ENCODE measurements at places on chromosomes 1 and 21.

DNA sequence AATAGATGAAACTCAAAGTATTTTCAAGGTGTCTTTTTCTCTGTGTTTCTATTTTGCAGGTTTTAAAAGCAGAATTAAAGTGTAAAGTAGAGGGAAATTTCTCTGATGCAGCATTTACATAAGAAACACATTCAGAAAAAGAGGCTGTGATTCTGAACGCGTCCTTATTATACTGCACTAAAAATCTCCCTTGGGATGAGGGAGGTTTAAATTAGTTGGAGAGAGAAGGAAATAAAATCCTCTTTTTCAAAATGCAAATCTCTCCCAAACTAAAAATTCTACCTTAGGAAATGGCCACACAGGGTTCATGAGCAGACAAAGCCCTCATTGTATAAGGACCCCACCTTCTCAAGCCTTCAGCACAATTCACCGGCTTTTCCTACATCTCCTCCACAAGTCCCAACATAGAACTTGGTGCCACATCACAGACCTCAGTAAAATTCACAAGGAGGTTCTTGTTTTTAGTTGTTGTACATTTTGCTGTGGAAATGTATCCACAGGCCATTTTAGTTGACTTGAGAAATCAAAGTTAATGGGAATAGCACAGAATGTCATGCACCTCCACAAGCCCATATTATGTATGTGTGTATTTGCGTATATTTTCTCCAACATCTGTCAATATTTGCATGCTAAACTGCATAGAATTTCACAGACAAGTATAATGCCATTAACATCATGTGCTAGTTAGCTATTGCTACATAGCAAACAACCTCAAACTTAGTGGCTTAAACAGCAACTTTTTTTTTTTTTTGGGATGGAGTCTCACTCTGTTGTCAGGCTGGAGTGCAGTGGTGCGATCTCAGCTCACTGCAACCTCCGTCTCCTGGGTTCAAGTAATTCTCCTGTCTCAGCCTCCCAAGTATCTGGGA lies 59.8 kb downstream of the MAB21L3 start:
- DNase-seq: no peak

DNA sequence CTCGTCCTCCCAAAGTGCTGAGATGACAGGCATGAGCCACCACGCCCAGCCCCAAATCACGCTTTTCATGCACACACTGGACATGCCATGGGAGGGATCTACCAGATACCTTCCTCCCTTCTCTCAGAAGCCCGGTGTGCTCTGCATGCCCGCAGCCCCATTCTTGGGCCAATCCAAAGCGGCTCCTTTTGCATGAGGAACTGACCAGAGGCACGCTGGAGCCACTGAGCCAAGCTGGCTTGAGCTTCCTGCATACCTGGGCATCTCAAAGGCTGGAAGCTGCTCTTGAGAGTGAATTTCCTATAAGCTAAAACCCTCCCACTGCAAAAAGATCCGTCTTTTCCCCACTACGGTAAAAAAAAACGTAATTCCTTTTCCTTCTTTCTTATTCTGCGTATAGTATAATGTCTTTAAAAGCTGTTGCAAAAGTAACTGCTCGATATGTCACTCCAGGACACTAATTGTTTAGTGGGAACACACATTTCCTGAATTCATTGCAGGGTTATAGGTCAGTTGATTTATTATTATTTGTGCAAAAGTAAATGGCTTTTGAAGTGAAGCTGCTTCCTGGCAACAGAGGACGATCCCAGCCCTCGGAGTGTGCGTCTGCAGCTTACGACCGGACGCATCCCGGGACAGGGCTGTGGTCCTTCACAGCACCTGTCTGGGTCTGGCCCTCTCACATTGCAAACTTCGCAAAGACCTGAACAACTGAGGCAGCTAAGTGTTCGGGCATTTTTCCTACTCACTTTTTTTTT lies 61.8 kb upstream of the ETS2 start:
- DNase-seq: no peak

GRCh38 chr1:26857473-26858060 lies 5.4 kb upstream of the SFN start:
- DNase-seq: no peak

DNA sequence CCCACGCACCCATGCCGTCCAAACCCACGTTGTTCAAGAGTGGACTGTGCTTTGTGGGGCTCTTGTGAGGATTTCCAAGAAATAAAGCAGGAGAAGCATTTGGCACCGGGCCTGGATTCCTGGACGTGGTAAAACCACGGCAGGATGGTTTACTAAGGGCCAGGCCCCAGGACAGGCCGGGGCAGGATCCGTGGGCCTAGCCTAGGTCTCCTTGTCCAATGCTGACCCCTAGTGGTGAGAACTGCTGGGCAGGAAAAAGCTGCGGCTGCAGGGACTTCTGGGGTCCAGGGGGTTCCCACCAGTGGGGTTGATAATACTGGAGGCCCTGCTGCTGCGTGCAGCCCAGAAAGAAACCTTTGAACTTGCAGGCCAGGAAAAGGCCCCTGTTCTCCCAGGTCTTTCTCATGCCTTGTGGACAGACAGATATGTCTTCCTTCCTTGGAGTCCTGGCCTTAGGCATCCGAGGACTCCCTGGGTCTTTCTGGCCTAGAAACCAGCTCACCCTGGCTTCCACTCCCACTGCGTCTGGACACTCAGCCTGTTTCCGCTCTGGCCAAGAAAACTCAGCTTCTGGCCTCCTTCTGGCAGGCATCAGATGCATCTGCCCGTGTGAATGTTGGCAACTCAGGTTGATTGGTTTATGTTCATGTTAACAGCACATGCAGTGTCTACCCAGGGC lies 106.9 kb upstream of the TMEM51 start:
- peak; percentile 42 for DNase-seq

DNA sequence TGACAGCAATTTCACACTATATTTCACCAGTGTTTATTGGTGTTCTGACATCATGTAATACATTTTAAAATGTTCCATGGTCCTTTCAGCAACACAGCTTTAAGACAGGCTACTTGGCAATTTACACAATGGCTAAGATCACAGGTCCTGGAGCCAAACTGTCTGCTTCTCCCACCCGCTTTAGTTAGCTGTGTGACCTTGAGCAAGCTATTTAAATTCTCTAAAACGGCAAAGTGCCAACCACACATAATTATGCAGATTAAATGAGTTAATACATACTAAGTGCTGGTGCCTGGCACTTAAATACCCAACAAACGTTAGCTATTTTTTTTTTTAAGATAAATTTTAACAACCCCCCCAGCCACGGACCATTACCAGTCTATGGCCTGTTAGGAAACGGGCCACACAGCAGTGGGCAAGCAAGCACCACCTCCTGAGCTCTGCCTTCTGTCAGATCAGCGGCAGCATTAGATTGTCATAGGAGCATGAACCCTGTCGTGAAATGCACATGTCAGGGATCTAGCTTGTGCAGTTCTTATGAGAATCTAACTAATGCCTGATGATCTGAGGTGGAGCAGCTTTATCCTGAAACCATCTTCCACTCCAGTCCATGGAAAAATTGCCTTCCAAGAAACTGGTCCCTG lies 26.9 kb downstream of the SOD1 start:
- DNase-seq: no peak

DNA sequence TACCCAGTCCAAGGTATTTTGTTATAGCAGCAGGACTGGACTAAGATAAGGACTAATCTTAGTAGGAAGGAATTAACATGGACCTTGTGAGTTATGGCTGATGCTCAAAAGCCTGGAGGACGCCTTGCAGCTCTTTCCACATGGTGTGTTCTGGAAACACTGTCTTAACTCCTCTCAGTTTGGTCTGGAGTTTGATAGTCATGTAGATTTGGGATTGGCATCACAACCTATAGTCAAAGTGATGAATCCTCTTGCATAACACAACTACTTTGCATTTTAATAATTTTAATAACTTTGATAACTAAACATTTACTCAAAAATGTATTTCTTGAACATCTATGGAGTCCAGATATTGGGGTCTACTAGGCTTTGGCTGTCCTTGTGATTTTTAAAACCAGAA lies 293.7 kb downstream of the KIF26B start:
- no peak for DNase-seq

- DNase-seq: no peak
These were observed 6.3 kb downstream of the SRSF11 start for GRCh38 chr1:70227439-70227838.

DNA sequence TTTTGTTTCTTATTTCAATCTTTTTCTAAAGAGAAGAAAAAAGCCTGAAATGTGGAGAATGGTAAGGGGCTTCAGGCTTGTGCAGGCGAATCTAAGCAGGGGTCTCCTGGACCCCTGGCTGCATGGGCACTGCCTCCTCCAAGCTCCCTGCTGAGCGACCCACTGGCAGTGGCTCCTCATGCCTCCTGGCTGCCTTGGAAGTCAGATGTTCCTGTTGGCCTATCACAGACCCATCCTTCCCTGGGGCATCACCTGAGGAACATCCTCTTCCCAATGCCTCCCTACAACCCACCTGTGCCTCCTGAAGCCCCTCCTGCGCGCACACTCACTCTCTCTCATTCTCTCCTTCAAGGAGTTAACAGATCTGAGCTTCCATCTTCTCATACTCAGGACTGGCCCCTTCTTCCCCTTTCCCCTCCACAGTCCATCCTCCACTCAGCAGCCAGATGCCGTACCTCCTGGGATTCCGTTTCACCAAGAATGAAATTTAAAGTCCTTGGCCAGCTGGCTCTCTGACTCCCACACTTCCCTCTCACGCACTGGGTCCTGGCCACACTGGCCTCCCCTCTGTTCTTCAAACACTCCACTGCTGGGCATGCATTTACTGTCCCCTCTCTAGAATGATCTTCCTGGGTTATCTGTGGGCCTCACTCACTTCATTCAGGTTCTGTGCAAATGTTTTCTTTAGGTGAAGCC lies 41.7 kb downstream of the AZIN2 start:
- DNase-seq: no peak

DNA sequence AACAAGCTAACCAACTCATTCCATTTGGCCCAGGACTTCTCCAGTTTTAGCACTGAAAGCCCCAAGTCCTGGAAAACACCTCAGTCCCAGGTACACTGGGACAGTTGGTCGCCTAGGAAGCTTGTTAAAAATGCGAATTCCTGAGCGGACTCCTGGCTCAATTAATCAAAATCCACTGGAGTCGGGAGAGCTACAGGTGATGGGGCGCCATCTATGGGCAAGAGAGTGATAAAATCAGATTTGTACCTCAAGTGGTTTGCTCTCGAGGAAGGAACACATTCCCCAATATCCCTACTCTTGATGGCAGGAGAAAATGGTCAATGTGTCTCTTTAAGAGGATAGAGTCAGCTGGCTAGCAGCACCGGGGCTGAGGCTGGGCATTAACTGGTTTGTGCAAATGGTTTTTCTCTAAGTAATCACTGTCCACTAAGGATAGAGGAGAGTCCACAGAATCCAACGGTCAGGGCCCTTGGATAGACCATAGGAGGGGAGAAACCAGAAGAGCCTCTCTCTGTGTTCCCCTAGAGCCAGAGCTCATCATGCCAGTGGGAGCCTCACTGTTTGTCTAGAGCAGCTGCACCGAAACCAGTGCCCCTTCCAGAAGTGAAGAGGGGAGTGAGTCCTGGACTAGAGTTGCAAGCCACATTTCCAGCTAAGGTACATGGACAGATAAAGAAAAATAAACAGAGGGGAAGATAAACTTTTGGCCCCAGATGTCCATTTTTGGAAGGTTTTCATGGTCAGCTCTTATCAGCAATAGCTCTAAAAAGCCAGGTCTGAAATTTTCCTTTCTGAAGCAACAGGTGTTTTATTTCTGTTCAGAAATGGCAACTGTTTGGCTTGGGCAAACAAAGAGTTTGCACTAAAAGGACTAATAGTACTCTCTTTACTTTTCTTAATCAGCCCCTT lies 148.5 kb downstream of the TENT5C start:
- peak; percentile 49 for DNase-seq

DNA sequence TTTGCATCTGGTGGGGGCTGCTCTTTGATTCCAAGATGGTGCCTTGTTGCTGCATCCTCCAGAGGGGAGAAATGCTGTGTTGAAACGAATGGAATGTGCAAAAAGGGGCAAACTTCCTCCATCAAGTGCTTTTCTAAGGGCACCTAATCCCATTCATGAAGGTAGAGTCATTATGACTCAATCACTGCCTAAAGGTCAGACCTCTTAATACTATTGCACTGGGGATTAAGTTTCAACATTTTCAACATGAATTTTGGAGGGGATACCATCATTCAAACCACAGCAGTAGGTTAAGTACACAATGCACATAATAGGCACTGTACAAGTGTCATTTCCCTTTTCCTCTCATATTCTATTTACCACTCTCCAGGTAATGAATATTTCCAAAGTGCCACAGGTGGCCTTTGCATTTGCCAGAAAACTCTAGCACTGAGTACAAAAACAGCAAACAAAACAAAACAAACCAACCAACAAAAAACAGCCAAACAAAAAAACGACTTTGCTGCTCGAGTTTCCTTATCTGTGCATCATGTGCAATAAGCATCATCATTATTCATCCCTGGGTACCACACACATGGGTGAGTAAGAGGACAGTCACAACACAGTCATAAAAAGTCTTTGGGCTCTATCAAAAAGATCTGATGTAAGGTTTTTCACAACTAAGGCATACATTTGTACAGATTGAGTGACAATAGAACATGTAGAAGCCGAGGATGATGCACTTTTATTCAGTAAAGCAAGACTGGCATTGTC lies 42.5 kb downstream of the IFI44 start:
- DNase-seq: no peak

DNA sequence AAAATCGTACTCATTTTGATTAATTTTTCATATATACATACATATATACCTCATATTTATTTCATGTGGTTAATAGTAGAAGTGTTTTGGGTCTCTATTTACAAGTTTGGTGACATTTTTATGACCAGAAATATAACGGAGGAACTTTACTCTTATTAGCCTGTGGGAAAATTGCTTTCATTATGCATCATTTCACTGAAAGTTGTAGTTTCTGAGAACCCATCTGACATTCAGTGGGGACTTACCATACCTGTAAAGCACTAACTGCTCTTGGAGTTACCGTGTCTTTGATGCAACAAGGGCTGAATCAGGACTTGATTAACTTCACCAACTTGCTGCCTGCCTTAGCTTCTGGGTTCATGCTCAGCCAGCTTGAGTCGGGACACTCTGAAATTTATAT lies 49.9 kb upstream of the ITPKB start:
- DNase-seq: no peak

DNA sequence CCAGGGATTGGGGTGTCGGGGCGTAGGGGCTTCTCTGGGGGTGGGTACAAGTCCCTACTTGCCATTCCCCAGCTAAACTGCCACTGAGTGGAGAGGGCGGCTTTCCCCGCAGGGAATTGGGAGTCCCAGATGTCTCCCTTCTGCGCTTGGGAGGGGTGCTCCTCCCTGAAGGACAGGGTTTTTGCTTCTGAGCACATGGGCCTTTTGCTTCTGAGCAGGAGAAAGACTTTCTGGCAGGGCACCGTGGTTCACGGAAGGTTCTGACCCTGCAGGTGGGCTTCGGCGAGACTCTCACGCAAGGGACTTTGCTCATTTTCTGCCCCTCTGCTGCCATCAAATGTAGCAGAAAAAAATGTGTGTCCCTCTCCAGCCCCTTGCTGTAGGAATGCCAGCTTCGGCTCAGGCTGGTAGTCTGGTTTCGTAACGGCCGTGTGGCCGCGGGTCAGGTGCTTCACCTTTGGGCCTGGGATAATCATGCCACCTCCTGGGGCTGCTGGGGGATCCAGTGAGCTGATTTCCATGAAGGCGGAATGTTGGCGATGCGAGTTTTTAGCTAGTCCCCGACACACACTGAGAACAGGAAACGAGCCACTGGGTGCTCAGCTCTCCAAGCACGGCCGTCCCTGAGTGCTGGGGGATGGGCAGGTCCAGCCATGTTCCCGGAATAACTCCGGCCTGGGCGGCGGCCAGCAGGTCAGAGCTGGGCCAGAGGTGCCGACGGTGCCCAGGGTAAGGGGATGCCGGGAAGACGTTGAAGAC lies 364.0 kb downstream of the CAMTA1 start:
- no peak for DNase-seq

All from activated CD4-positive, alpha-beta T cell treated with anti-CD3 and anti-CD28 coated beads for 4 hours (primary cell).